Naive thymus-derived CD4-positive, alpha-beta T cell (primary cell): ENCODE measurements at places on chromosomes 5 and 9. TPM values are rescaled to one million over a fixed set of nuclear protein-coding genes. Genes with fewer than 3 reads are reported as not detected.

DNA sequence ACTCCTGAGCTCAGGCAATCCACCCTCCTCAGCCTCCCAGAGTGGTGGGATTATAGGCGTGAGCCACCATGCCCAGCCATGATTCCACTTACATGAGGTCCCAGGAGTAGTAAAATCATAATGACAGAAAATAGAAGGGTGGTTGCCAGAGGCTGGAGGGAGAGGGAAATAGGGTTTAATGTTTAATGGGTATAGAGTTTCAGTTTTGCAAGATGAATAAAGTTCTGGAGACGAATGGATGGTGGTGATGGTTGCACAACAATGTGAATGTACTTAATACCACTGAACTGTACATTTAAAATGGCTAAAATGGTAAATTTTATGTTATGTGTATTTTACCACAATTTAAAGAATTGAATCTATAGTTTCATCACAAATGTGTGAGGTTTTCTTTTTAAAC, 146.5 kb upstream of the ABCA1 start:
- H3K27me3 ChIP-seq, result no peaks in the 10 kb centered on the region
- no peak overlapping the region for H3K4me3 ChIP-seq
- H3K36me3 ChIP-seq, result no peaks in the 10 kb centered on the region
- no peak for DNase-seq
- no peaks in the 10 kb centered on the region for H3K4me1 ChIP-seq

DNA sequence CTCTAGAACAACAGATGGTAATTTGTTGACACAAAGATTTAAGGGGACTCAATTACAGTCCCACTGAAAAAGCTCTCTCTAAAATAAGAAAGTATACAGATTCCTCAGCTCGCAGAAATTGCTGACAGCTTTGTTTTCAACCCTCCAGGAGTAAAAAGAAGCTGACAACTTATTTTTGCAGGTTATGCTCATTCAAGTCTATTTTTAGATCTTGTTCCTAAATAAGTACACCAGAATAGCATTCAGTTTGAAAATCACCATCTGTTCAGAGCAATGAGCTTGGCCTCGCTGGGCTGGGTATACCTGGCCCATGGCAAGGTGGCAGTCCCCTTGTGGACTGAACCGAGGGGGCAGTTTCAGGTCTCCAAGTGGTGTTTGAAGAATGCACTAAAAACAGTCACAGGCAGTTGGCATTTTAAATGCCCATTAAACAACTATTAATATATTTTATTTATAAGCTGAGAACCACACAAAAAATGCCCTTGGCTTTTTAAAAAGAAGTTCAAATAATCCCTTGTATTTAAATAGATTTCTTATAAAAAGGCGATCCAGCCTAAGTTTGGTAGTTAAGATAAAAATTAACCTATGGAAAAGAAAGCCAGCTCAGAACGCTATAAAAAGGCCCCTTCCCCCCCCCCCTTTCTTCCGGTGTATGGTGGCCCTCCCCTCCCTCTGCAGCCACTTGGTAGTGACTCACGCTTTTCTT, 169.2 kb downstream of the AUH start:
- H3K27me3 ChIP-seq, result no peaks in the 10 kb centered on the region
- H3K36me3 ChIP-seq, result no peaks in the 10 kb centered on the region
- DNase-seq, result no peak
- no peak overlapping the region for H3K27ac ChIP-seq
- peaks cover 20% of the 10 kb centered on the region for H3K4me1 ChIP-seq

DNA sequence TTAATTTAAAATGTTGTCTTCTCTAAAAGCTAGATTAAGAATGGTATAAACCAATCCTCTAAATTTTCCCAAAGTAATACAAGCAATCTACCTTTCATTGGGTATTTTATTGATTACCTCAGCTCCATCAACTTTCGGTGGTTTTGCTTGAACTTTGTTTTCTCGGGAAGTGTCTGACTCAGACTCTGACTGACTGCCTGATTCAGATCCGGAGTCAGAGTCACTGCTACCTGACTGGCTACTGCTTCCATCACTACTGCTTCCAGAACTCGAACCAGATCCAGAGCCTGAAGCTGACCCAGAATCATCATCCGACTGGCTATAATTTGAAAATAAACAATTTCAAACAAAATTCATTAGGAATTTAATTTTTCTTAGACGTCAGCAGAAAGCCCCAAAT, 24.0 kb downstream of the CHD1 start:
- no peak overlapping the region for H3K27ac ChIP-seq
- H3K36me3 ChIP-seq, result peaks cover 30% of the 10 kb centered on the region
- no peak for DNase-seq
- H3K27me3 ChIP-seq, result no peaks in the 10 kb centered on the region
- H3K4me1 ChIP-seq, result peaks cover 12% of the 10 kb centered on the region

The NAIP gene
- total RNA-seq, result 12.6 and 13.7 TPM in 2 replicates

DNA sequence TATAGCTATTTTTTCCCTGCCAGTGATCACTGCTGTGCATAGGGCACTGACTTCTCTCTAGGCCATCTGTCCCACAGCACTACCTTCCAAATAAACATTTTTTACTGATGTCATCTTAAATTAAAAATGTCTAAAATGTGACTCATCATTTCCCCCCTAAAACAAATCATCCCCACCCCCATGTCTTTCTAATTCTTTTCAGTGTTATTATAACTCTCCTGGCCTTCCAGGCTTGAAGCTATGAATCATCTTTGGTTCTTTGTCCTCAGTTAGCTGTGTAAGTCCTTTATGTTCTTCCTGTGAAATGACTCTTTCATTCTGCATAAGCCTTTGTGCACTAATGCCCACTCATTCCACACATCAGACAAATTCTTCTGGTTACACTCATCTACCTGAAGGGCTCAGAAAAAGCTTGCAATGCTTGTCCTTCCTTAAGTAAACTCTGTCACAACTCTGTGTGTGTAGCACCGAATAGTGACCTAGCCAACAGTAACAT, 78.1 kb downstream of the CFAP95 start:
- H3K27ac ChIP-seq, result no peak overlapping the region
- no peak overlapping the region for H3K4me3 ChIP-seq
- no peak for DNase-seq
- H3K4me1 ChIP-seq, result no peaks in the 10 kb centered on the region
- H3K36me3 ChIP-seq, result no peaks in the 10 kb centered on the region

GRCh38 chr5:15585128-15585527, 85.1 kb downstream of the FBXL7 start:
- no peak for DNase-seq
- no peaks in the 10 kb centered on the region for H3K4me1 ChIP-seq
- H3K27me3 ChIP-seq, result no peaks in the 10 kb centered on the region
- H3K27ac ChIP-seq, result no peak overlapping the region
- H3K4me3 ChIP-seq, result no peak overlapping the region

- H3K4me1 ChIP-seq, result no peaks in the 10 kb centered on the region
- no peaks in the 10 kb centered on the region for H3K36me3 ChIP-seq
- H3K4me3 ChIP-seq, result no peak overlapping the region
- H3K27ac ChIP-seq, result no peak overlapping the region
- H3K27me3 ChIP-seq, result no peaks in the 10 kb centered on the region
- DNase-seq, result no peak
These were observed 37.1 kb downstream of the PRDM6 start for GRCh38 chr5:123125962-123126732.

The ANKRD20A1 gene
- total RNA-seq, result 1.9 TPM

DNA sequence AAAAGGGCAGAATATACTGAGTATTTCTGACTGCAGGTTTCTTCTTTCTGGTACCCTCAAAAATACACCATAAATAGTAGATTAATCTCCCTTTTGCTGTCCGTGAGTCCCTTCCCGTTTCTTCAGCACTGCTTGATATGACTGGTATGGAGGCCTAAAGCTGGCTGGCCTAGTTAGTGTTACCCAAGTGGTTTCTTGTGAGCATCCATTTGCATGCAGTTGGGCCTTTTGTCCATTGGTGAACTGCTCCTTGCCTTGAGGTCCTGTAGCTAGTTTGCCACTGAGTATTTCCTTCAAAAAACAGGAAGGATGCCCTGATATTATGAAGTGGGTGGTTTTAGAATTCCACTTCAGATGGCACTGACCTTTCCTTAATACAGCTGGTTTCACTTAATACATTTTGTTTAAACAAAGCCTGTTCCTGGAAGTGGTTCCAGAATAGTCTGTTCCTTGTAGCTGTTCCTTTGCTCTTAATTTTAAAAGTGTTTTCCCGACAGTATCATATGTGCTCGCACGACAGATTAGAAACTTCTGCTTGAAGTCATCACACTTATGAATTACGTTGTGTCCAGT, 40.0 kb upstream of the ABL1 start:
- H3K36me3 ChIP-seq, result no peaks in the 10 kb centered on the region
- no peaks in the 10 kb centered on the region for H3K4me1 ChIP-seq
- no peak overlapping the region for H3K27ac ChIP-seq
- no peak overlapping the region for H3K4me3 ChIP-seq

The FIBCD1 gene
- not detected in 2 replicates for total RNA-seq

GRCh38 chr9:113783475-113783874, 92.6 kb upstream of the ZNF618 start:
- no peaks in the 10 kb centered on the region for H3K27me3 ChIP-seq
- no peak overlapping the region for H3K4me3 ChIP-seq
- DNase-seq, result no peak
- no peaks in the 10 kb centered on the region for H3K36me3 ChIP-seq
- H3K27ac ChIP-seq, result no peak overlapping the region

GRCh38 chr9:27504259-27504658, 19.8 kb upstream of the IFNK start:
- no peak for DNase-seq
- no peak overlapping the region for H3K4me3 ChIP-seq
- H3K36me3 ChIP-seq, result no peaks in the 10 kb centered on the region
- no peaks in the 10 kb centered on the region for H3K4me1 ChIP-seq
- no peaks in the 10 kb centered on the region for H3K27me3 ChIP-seq

The RLN1 gene
- 1.8 TPM for total RNA-seq
